ENCODE measurements at places on chromosomes 12 and 14. TPM values are rescaled to one million over a fixed set of nuclear protein-coding genes. Genes with fewer than 3 reads are reported as not detected.

The POU6F1 gene
- total RNA-seq = 12.4 TPM

- DNase-seq = no peak
Measured at GRCh38 chr12:89157413-89157812, 194.9 kb downstream of the DUSP6 start.

- DNase-seq = no peak
Measured at GRCh38 chr14:58368956-58369355, 26.8 kb upstream of the TOMM20L start.

- DNase-seq = no peak
Measured at GRCh38 chr14:105039458-105040205, 18.7 kb upstream of the CDCA4 start.

The GLIPR1L1 gene
- not detected for total RNA-seq

The C1QL4 gene
- 0.12 TPM for total RNA-seq

DNA sequence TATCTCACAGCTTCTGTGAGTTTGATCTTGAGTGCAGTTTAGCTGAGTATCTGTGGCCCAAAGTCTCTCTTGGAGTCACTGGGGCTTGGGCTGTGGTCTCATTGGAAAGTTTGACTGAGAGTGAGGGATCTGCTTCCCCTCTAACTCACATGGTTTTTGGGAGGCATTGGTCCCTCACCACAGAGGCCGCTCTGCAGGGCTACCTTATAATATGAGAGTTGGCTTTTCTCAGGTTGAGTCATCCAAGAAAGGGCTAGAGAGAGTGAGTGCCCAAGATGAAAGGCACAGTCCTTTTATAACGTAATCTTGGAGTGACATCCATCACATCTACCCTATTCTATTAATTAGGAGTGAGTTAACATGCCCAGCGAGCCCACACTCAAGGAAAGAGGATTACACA is 175.8 kb downstream of the SLC41A2 start:
- no peak for DNase-seq
